ENCODE measurements at places on chromosomes 5 and 9.

DNA sequence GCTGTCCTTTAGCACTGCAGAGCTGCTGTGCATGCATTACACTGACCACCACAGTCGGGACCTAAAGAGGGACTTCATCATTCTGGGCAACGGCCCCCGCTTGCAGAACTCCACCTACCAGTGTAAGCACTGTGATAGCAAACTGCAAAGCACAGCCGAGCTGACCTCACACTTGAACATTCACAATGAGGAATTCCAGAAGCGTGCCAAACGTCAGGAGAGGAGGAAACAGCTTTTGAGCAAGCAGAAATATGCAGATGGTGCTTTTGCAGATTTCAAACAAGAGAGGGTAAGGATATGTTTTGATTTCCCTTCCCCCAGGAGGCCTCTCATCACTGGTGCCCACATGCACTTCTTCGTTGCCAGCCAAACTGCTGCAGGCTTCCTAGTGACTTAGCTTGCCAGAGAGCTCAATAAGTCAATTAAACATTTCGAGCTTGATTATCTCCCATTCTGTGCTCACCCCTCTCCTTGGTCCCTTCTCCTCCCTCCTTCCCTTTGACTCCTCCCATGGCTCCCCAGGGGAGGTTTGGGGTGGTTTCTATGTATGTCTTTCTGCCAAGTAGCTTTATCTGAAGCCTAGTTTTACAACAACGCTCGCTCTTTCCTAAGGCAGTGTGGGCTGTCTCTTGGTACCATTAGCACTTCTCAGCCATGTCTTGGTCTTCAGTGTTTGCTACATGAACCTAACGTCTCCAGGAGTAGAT is 66.7 kb downstream of the ZNF462 start:
- no peak for DNase-seq

DNA sequence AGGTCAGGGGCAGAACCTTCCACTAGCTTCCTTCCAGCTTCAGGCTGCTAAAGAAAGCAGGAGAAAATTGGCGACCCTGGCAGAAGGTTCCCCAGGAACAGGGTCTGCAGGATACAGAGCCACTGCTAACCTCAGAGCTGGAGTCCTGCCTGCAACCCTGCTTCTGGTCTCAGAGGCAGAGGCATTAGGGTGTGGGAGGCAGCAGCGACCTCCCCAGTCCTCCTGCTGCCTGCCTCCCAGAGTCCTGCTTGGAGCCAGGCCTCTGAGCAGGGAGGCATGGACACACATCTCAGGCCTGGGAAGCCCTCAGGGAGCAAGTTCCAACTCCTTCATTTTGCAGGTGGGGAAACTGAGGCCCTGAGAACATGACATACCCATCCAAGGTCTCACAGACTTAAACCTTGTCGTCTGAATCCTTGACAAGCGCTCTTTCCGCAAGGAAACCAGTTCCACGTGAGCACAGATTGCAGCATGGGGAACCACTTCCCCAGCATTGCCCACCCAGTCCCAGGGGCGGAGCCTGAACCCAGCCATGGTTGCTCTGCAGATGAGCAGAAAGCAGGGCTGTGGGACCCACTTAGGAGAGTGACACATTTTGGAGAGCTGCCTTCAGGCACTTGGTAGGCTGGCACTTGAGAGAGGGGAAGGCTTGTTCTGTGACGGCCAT is 28.2 kb upstream of the HAND1 start:
- DNase-seq: no peak

- no peak for DNase-seq
These were observed 97.7 kb downstream of the MAP1B start for GRCh38 chr5:72204946-72205345.

- no peak for DNase-seq
These were observed 60.9 kb downstream of the ZNF354C start for GRCh38 chr5:179120951-179121666.

- no peak for DNase-seq
These were observed 25.2 kb downstream of the CYFIP2 start for GRCh38 chr5:157290981-157291711.

DNA sequence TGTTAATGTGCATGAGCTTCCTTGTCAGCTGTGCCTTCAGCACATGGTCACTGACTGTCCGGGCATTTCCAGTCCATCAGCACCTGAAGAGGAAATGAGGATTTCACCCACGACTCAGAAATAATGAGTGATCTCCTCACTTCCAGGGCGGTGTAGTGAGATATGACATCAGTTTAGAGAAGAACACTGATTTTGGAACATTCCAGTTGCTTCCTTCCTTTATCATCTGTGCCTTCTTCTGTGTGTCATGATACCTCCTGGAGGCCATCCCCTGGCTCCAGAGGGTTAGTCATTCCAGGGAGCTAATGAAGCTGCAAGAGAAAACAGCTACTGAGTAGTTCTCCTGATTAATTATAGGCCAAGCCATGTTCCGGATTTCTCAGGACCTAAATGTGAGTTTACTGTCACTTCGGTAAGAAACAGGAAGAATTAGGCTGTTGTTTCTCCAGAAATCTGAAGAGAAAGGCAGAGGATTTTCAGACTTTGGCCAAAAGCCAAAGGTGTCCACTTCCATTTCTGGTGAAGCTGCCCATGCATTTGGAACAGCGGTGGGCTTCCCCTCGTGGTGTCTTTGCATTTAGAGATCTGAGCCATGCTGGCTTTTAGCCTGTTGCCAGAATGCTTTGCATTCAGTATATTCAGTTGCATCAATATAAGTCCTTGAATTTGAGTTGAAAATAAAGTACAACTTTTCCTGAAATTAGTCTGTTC is 161.3 kb upstream of the OTULINL start:
- no peak for DNase-seq

DNA sequence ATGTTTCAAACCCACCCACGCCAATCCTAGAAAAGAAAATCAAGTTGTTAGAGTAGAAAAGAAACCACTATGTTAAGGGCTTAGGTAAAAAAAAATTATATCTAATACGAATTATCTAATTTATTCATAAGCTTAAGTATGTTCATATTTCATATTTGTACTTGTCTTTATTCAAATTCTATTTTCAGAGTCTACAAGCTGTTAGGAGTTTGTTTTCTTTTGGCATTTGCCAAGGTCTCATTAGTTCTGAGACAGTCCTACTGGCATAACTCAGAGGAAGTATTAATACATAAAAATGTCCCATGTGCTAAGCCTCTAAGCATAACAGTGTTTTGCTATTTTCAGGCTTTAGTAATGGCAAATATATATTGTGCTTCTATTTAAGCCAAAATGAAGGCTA is 57.6 kb downstream of the STARD4 start:
- DNase-seq: no peak

- no peak for DNase-seq
These were observed 64.8 kb downstream of the ACER2 start for GRCh38 chr9:19473605-19474004.

Data from CD4-positive, alpha-beta T cell treated with Interleukin-4 for 1 hour (primary cell).